ENCODE measurements at places on chromosomes 5 and 9.
A peak's percentile ranks its signal among the peaks of the same experiment; 100 is the strongest.

DNA sequence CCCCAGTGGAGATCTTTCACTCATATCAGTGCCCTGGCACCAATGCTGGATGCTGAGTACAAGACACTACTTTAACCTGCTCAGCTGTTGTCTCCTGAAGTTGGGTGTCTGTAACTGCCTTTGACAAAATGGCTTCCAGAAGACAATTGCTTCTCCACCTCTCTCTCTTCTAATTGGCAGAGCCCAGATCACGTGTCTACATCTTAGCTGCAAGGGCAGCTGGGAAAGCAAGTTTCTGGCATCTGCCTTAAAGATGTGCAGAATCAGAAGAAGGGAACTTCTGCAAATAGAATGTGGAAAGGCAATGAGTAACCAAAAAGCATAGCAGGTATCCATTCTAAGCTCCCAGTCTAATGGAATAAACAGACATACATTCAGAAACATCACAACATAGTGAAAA lies 81.1 kb downstream of the PDZD2 start:
- DNase-seq: no peak

DNA sequence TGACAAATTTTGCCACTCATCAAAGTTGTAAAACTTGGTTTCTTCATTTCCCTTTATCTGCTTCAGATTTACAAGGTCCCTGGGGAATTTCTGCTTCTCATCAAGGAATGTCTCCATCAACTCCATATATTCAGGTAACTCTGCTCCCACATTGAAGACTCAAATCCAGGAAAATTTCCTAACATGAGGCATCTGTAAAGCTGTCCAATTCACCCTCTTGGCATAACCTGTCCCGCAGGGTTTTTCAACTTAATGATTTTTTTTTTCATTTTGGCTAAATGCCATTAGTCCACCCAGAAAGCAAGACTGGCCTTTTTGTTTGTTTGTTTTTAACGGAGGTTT lies 50.2 kb upstream of the SLC30A5 start:
- DNase-seq: no peak

DNA sequence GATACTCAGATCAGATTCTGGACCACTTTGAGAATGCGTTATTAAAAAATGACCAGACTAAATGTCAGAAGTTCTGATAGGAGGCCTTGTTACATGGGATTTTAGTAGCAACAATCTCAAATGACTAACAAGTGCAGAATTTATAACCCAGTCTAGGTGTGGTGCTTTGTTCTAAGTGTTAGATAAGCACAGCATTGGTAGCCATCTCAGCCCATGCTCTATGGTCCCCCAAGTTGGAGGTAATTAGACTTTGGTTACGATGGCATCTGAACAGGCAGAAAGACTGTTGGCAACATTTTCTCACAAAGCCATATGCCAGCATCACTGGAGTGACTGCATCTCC lies 140.4 kb upstream of the RPS23 start:
- no peak for DNase-seq

DNA sequence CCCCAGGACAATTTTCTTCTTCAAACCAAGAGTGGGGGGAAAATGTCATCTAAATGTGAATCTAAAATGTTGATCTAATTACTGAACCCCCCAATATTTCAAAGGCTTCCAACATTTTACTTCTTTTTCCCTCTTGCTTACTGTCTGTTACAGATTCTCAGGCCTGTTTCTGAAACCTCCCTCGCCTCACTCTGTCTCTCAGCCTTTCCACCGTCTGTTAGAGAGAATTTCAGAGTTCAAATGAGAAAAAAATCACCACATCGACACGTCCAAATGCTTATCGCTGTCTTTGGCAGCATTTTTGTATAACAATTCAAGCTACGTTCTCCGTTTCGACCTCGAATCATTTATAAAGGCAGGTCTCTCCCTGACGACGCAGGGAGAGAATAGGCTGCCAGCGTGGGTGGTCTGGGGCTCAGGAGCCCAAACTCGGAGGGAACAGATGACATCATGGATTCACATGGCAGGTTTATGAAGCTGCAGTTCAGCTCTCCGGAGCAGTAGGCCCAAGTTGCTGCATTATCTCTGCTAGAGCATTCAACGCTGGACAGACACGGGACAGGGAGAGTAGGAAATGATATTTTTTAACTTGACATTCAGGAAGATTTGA lies 139.8 kb downstream of the GAS1 start:
- no peak for DNase-seq

- DNase-seq: peak; percentile 83
Measured at GRCh38 chr9:87713278-87713987, 12.5 kb upstream of the CTSL start.

GRCh38 chr5:173010021-173010420 lies 26.4 kb downstream of the ATP6V0E1 start:
- peak; percentile 52 for DNase-seq

GRCh38 chr9:68896486-68896885 lies 117.4 kb downstream of the PRKACG start:
- no peak for DNase-seq

- DNase-seq: peak; percentile 11
Measured at GRCh38 chr5:141121563-141121962, at the start of gene PCDHB4. PCDHB4 (plus strand) TSS chr5:141121818; CDS start chr5:141121999, 181 bp downstream.

DNA sequence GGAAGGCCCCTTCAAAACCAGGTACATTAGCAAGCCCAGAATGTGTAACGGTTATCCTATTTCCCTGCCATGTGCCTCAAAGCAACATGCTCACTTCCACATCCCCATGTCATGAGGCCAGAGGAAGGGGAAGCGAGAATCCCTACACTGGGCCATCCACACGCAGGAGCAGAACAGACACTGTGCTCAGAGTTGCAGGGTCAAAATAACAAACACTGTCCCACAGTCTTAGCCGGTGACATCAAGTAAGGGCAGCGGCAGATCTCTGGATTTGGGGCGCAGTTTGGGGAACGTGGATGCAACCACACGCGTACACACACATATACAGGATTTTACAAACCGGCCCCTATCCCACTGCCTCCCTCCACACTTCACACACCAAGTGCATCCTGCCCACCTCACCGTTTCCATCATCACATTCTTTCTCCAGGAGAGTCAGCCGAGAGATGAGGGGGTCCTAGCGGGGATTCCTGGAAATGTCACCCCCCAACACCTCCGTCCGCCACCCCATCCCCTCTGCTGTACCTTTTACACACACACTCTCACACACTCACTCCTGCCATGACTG lies 776 bp downstream of the APBA1 start:
- no peak for DNase-seq

- no peak for DNase-seq
Measured at GRCh38 chr5:32325062-32325461, 12.3 kb upstream of the MTMR12 start.

DNA sequence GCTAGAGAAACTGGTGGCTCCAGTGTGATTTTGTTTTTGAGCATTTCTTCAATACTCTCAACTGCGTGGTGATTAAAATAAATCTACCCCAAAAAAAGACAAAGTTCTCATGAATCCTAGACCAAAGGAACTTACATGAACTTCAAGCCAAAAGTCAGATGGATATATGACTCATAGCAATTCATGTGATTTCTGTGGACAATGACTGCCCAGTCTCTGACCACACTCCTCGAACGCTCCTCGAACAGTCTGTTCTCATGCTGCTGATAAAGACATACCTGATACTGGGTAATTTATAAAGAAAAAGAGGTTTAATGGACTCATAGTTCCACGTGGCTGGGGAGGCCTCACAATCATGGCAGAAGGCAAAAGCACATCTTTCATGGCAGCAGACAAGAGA lies 46.4 kb upstream of the CEP78 start:
- DNase-seq: no peak

DNA sequence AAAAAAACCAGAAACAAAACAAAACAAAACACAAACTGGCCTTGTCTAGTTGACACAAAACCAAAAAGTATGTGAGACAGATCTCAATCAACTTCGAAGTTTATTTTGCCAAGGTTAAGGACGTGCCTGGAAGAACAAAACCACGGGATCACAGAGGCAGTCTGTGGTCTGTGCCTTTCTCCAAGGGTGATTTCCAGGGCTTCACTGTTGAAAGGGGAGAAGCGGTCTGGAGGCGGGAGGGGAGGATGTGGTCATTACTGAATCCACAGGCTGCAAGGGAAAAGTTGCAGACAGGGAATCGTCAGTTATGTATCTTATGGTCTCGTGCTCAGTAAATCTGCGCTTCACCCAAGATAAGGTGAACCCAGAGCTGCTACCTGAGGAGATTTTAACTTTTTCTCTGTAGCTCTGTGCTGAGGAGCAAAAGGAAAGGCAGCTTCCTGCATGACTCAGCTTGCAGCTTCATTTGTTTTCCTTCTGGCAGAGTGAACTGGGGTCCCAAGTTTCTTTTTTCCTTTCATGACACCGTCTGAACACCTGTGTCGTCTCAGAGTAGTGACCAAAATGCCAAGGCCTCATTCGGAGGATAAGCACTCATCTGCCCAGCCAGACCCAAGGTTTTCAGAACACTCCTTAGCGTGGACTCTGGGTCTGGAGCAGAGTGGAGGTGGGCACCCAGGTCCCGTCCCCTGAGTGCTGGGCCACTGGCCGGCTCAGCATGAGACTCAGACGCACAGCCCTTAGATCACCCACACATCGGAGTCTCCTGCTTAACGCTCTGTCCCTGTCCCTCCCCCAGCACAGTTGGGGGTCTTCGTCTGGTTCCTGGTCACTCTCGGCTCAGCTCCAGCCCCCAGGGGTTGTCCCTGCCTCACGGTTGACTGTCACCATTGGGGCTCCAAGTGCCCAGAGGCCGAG lies 25.9 kb downstream of the ROPN1L start:
- no peak for DNase-seq

DNA sequence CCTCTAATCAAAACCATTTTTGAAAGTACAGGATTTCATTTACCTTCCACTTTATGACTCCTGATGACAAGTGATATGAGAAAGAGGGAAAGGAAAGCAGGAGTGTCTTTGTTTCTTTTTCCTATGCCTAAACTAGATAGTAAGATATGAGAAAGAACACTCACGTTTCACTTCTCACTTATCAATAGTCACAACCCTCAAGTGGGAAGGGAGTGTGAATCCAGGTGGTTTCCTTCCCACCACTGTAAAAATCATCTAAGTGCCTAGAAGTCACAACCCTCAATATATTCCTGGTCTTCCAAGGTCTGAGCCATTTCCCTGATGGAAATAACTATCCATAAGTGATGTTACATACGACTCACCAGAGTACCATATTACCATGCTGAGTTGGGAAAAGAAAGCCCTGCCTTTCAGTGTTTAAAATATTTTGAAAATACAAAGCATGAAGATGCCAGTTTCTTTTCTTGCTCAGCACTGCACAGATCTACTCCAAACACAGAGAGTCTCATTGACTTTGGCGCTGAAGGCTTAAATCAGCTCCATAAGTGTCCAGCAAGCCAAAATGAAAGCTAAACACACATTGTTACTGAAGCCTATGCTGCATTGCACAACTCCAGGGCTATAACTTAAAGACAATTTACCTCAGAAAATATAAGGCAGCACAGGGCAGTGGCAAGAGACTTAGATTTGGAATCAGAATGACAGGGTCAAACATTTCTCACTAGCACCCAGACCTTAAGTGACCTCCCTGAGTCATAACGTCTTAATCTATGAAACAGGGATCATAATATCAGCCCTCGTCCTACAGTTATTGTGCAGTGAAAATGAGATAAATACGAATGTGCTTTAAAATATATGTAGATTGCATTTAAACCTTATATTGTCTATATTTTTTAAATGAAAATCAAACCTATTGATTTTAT lies 301.2 kb downstream of the KIAA0825 start:
- no peak for DNase-seq
